ENCODE measurements at places on chromosomes 2 and 18.

DNA sequence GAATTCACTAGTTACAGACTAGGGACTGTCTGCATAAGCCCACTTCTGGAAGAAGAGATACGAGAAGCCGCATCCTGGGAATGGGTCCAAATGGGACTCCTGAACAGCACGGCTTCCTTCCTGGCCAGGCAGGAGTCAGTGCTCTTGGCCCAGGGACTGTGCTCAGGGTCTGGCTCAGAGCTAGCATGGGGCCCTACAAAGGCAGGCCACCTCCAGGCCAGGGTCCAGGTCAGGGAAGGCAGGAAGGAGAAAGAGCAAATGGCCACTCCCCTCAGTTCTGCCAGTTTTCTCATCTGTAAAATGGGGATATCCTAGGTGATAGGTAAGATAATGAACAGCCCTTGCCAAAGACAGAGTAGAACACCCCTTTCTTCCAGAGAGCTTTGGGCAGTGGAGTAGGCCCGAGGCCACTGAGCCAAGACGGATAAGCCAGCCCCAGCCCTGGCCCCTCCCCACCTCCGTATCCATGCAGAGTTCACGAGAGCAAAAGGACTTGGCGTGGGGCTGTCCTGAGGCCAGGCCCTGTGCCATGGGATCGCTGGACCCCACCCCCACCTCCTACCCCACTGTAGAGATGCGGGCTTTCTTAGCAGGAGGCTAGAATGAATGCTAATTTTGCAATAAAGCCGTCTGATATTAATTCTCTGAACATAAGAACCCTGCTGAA, 190.1 kb downstream of the MGAT5 start:
- no peak for DNase-seq

DNA sequence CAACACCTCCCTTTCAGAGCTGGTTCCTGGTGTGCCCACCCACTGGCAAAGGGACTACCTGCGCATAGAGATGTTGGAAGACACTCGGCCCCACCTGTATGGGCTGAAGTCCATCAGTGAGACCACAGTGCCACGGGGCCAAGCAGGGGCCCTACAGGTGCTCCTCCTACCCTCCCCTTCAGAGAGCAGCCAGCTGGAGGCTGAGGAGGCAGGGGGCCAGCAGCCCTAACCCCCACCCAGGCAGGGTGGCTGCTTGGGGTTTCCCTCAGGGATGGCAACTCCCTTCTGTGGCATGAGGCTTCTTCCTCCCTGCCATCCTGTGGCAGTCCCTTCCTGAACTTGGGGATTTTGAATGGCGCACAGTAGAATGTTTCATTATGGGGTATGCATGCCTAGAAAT, 125.3 kb downstream of the NCK2 start:
- DNase-seq, result no peak

GRCh38 chr18:48819276-48819675, 131.5 kb downstream of the SMAD7 start:
- no peak for DNase-seq

DNA sequence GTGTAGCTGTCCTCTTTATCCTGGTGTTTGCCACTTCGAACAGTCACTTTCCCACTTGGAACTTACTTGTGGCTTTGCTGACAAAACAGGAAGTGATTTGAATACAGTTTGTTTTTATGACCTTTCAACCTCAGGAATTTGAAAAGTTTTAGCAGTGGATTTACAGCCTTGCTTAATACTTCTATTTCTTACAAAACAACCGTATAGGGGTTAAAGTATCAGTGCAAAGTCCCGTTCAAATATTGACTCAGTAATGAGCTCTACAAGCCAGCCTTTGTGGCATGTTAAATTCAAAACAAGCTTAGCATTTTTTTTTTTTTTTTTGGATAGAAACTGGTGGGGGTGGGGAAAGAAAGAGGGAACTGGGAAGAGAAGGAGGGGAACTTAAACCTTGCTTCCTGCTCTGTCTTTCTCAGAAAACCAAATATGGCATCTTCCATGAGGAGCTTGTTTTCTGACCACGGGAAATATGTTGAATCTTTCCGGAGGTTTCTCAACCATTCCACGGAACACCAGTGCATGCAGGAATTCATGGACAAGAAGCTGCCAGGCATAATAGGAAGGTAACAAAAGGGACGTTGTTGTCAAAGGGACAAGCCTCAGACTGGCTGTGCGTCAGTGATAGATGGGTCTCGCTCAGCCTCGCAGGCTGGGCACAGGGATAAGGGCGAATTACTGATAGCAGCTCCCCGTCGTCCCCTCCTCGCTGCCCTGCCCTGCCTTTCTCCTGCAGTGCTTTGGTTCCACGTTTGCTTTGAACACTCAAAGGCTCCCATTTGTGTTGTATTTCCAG, at the start of gene HNMT:
Gene HNMT, plus strand, starts transcription at position 408 of the 793 bp plus-strand sequence. Its CDS starts 19 bp downstream, at position 427.
- peak; percentile 67 for DNase-seq

DNA sequence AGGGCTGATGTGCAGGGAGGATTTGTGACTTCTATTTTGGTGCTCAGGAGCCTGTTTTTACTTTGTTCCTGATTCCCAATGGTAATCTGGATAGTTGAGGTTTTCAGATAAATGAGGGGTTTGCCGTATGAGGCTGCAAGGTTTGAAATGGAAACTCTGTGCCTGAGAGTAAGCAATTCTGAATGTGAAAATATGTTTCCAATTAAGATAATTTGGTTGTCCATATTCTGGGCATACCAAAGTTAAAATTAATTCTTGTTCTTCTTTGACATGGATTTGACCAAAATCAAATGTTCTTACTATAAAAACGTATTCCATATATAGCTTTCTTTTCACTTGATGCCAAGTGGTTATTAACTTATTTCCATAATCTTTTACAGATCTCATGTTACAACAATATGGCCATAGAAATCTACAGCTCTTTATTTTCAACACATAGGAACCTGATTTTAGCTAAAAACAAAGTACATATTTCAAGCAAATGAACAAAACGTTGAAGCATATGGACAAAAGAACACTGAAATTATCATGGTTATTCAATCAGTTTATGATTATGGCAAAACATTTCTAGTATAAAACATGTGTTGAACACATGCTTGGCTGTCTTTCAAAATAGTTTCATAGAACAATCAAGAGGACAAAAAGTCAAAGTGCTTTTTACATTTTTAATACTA, 63.4 kb upstream of the ARHGAP28 start:
- peak; percentile 77 for DNase-seq

All from eye (tissue), 1 donor.